ENCODE measurements at places on chromosomes 2 and 18. TPM values are rescaled to one million over a fixed set of nuclear protein-coding genes. Genes with fewer than 3 reads are reported as not detected.

The RAPGEF4 gene
- 1.2 TPM for total RNA-seq

The PTPRN gene
- 0.09 TPM for total RNA-seq

The DNAJC5G gene
- total RNA-seq = not detected

GRCh38 chr2:56519806-56520205 is 336.0 kb downstream of the CCDC85A start:
- H3K27me3 ChIP-seq = no peaks in the 10 kb centered on the region
- no peak for DNase-seq
- H3K36me3 ChIP-seq = no peaks in the 10 kb centered on the region
- H3K27ac ChIP-seq = no peak overlapping the region
- no peak overlapping the region for H3K4me3 ChIP-seq
- peaks cover 4% of the 10 kb centered on the region for H3K4me1 ChIP-seq
